Activated T-cell treated with anti-CD3 and anti-CD28 coated beads, Interleukin-2, amount 50 U/mL, for 48 hours (primary cell): ENCODE measurements at places on chromosomes 12 and 14.

GRCh38 chr12:108681317-108681716, 47.6 kb upstream of the SELPLG start:
- no peak for DNase-seq

- DNase-seq, result no peak
These were observed 53.2 kb upstream of the CMKLR1 start for GRCh38 chr12:108392284-108392683.

DNA sequence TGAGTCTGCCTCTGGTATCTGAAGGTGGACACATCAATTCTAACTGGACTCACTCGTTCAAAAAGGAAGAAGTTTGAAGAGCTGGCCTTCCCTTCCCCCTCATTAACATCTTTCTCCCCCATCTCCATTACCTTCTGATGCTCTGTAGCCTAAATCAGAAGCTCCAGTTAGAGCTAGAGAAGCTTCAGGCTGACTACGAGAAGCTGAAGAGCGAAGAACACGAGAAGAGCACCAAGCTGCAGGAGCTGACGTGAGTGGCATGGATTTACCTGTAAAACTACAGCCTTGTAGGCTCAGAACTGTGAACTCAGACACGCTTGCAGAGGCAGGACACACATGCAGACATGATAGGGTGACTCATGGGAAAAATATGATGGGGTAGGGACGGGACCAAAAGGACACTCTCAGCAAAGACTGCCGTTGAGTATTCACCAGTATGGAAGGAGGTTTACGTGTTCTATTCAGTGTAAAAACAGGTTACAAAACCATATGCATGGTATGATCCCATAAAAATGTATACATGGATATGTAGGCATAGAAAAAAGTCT, 14.3 kb upstream of the PIP4K2C start:
- DNase-seq, result no peak

DNA sequence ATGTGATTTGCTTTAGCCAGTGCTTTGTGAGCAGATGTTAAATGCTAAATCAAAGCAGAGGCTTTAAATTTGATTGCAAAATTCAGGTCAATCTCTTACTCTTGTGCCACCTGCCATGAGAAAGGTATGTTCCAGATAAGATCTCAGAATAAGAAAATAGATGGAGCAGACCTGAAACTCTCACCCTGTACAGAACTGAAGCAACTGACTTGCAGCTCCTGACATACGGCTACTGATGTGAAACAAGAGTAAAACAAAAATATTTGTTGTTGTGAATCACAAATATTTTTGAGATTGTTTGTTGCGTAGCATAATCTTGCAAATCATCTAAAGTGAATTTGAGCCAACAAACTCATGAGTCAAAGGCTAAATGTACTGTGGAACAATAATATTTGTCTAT, 3.5 kb upstream of the OSBPL8 start:
- DNase-seq, result no peak

- DNase-seq, result no peak
These were observed 30.3 kb downstream of the EFCAB11 start for GRCh38 chr14:89924268-89924667.

- no peak for DNase-seq
These were observed 5.9 kb upstream of the SIVA1 start for GRCh38 chr14:104746934-104747481.

DNA sequence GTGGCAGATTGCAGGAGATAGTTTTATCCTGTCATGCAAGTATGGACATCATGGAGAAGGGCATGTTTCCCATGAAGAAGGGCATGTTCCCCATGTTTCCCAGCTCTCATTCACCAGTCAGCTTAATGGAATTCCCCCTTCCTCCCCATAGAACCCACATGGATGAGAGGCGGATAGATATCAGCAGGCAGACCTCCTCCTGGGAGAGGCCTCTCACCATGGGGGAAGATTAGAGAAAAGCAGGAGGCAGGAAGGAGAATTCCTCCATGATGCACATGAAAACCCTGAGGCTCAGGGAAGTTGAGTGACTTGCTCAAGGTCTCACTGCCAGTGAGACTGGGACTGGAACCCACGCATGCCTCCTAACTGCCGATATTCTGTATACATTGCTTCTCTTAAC, 92.9 kb upstream of the FOXN3 start:
- no peak for DNase-seq

GRCh38 chr12:80175307-80175930, 76.1 kb downstream of the OTOGL start:
- DNase-seq, result no peak

- DNase-seq, result no peak
These were observed 291.4 kb downstream of the NAV3 start for GRCh38 chr12:78121969-78122610.

DNA sequence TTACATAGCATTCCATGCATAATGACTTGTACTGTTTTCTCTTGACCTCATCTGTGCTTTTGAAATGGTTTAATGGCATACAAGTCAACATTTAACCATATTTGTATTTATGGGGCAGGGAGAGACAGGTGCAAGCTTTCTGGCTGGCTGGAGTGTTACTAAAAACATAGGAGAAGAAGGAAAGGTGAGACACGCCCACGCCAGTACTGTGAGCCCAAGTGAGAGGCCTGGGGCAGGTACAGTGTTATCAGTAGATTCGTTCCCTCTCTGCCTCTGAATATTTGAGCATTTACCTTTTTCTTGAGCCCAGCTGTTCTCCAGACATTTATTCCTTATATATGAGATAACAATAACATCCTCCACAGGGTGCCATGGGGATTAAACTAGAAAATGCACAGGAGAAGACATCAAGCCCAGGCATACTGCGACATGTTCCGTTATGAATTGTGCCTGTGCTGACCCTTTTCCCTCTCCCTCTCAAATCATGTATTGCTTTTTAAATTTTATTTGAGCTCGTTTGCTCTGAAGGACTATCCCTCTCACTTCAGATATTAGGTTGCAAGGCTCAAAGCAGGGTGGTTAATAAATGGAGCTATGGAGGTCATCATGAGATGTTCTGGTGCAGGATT, 34.6 kb upstream of the TUBA1C start:
- DNase-seq, result no peak

- no peak for DNase-seq
These were observed 168.6 kb downstream of the TMTC3 start for GRCh38 chr12:88310666-88311065.

GRCh38 chr12:105359856-105360255, 29.4 kb downstream of the C12orf75 start:
- no peak for DNase-seq

GRCh38 chr12:27104546-27104945, 22.2 kb upstream of the C12orf71 start:
- DNase-seq, result no peak

DNA sequence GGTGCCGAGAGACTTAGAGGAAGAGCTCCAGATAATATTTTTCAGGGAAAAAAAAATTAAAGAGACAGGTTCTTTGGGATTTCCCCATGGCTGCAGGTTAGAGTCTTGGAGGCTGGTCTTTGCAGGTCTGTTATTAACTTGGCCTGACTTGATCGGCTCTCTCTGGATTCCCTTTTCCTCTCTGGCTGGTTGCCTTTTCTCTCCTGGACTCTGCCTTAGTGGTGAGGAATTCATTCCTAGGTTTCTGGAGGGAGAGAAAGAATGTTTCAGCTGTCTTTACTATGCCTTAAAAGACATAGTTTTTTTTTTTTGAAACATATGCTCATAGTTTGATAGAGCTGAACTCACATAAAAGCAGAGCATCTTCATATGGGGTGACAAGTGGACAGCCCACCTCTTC, 336.3 kb downstream of the BMP4 start:
- DNase-seq, result no peak

DNA sequence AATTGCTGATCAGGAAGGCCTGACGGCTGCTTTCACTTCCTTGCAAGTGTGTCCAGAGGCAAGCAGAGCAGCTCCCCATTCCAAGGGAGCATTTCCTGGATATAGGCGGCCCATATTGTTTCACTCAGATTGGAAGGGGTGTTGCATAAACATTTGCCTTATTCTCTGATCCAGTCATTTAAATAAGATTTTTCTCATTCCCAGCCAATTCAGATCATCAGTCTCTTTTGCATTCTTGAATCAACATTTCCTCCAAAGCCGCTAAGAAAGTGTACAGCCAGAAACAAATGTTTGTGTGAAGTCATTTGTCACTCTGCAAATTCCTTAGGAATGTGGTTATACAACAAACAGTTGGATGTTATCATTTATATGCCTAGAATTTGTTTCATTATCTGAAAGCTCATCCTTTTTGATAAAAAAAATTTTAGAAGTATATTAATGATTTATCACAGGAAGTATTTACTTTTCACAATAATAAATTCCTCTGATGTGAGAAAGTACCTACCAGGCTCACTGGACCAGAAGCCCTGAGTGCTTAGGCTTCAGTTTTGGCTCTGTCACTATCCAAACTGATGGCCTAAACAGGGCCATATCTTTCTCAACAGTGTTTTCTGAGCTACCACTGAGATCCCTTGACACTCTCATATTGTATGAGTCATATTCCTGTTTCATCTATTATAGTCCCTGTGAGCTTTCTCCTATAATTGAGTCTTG, 379.6 kb downstream of the CCDC91 start:
- no peak for DNase-seq

GRCh38 chr12:58887068-58887467, 33.2 kb downstream of the LRIG3 start:
- DNase-seq, result no peak

- no peak for DNase-seq
These were observed 9.9 kb downstream of the SLIRP start for GRCh38 chr14:77717608-77718305.

DNA sequence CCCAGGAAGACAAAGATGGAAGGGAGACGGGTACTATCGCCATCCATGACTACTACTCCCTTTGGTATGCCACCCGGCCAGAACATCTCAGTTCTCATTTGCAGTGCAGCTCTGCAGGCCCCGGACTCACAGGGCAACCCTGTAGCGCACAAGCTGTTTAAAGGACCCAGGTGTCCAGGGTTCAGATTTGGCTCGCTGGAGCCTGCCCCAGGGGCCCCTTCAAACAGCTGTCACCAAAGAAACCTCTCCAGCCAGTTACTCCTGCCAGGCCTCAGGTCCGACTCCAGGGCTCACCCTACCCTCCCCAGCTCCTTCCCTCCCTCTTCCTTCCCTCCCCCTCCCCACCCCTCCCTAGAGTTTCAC, 5.5 kb upstream of the CHD4 start:
- DNase-seq, result no peak

DNA sequence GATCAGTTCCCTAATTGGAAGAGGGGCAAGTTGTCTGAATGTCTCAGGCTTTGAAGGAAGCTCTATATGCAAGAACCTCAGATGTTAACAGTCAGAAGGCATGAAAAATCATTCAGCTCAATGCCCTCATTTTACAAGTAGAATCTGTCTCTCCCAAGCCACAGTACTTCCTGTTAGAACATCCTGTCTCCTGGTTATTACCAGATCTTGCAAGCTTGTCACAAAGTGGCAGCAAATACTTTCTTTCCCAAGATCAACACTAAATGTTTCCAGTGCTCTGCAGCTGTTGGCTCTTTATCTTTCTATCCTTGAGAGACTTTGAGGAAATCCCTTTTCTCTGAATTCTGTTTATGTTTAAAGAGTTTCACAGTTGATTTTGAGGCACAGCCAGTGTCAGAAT, 235.5 kb downstream of the AKAP6 start:
- no peak for DNase-seq

DNA sequence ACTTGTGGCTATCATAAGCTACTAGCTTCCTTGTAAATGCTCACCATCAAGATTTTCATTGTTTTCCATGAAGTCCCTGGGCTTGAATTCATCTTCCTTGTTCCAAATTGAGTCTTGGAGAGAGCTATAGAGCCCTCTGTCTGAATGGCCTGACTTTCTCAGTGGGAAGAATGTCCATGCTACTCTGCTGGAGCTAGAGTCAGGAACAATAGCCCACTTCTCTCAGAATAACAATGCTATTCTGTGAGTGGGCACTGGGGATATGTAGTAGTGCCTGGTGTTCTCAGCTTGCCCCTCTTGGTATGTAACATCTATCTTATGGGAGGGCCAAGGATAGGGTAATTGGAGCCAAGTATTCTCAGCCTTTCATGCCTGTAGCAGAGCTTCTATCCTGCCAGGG, 127.6 kb upstream of the TRHDE start:
- DNase-seq, result no peak

- DNase-seq, result no peak
These were observed 136.3 kb downstream of the TBX3 start for GRCh38 chr12:114547636-114548035.

DNA sequence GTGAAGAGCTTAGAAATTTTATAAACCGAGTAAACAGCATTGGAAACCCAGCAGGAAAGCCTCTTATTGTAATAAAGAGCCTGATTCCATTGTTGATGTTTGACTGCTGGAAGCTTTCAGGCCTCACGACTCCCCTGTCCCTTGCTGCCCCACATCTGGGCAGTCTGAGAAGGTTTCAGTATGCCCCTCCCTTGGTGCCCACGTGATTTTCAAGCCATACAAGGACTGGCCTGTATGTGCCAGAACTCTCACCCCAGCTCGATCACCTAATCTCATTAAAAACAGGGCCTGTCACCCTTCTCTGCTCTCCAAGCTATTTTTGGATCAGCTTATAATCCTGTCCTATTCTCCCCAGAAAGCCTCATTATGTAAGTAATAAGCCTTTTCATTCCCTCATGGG, 7.5 kb upstream of the PYROXD1 start:
- no peak for DNase-seq

GRCh38 chr14:32986791-32987540, 48.3 kb downstream of the NPAS3 start:
- no peak for DNase-seq

GRCh38 chr14:100069161-100069800, 4.1 kb downstream of the EVL start:
- DNase-seq, result no peak

DNA sequence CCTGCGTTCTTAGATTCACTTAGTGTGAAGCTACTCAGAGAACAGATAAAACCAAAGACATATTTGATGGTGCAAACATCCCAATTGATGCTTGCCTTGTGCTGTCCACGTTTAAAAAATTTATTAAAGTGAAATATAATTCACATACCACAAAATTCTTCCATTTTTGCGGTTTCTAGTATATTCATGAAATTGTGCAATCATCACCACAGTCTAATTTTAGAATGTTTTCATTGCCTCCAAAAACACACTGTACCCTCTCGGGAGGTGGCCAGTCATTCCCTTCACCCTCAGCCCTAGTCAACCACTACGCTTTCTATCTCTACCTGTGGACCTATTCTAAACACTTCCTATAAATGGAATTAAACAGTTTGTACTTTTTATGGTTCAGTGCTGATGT, 1109.2 kb downstream of the FLRT2 start:
- no peak for DNase-seq

- no peak for DNase-seq
These were observed 532.3 kb upstream of the TBX3 start for GRCh38 chr12:115216301-115216700.

- DNase-seq, result no peak
These were observed 57.1 kb downstream of the AEBP2 start for GRCh38 chr12:19496219-19496878.

DNA sequence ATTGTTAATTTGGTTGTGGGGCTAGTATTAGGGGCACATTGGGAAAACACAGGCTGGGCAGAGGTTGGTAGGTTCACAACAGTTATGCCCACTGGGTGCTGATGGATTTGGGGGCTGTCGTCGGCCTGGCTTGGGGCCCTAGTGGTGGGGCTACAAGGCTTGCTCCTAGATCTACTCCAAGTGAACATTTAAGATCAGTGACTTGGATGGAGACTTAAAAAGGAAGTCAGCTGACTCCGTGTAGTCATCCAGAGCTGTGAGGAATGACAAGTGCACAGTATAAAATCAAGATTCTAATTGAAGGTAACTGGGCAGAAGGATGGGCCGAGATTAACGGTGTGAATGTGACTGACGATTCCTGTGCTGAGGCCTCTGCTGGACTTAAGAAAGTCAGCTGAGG, 12.8 kb upstream of the NR4A1 start:
- DNase-seq, result no peak

- no peak for DNase-seq
These were observed 37.1 kb downstream of the P2RX4 start for GRCh38 chr12:121246893-121247557.
